Stimulated activated CD8-positive, alpha-beta memory T cell treated with anti-CD3 and anti-CD28 coated beads, Interleukin-7, amount 100 ng/mL, for 48 hours (primary cell): ENCODE measurements at places on chromosomes 7 and 10.

GRCh38 chr7:46220066-46220630 is 299.1 kb upstream of the IGFBP3 start:
- DNase-seq = no peak

- peak; percentile 47 for DNase-seq
Measured at GRCh38 chr7:33040803-33041516, 21.6 kb downstream of the NT5C3A start.

DNA sequence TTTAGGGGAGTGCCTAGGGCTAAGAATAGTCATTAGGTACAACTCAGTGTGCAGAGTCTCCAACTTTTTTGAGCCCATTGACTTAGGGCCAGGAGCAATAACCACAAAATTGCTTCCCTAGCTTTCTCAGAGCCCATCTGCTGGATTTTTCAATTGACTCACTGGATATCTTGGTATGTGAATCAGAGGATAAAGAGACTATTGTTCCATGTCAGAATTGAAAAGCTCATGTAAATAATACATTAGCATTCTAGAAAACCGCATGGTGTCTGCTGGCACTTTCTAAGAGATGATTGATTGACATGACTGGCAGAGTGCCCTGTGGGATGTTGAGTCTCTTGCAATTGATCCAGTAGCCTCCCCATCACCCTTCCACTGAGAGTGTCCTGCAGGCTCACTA is 246.2 kb downstream of the CCDC7 start:
- DNase-seq = no peak

DNA sequence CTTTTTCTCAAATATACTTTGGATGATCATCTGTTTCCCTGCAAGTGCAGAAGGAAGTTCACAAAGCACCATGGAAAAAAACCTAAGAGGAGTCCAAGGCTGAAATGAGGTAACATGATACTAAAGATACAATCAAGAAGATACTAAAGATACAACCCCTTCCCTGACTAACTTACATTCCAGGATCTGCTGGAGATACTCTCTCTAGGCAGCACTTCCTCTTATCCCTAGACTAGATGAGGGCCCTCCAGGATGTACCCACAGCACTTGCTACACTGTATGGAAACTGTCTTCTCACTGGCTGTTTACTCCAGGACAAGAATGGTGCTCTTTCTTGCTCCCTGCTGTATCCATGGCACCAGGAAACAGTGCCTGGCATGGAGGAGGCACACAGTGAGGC is 116.4 kb upstream of the NFE2L3 start:
- no peak for DNase-seq

- no peak for DNase-seq
Measured at GRCh38 chr7:990352-990932, 7.5 kb downstream of the CYP2W1 start.

DNA sequence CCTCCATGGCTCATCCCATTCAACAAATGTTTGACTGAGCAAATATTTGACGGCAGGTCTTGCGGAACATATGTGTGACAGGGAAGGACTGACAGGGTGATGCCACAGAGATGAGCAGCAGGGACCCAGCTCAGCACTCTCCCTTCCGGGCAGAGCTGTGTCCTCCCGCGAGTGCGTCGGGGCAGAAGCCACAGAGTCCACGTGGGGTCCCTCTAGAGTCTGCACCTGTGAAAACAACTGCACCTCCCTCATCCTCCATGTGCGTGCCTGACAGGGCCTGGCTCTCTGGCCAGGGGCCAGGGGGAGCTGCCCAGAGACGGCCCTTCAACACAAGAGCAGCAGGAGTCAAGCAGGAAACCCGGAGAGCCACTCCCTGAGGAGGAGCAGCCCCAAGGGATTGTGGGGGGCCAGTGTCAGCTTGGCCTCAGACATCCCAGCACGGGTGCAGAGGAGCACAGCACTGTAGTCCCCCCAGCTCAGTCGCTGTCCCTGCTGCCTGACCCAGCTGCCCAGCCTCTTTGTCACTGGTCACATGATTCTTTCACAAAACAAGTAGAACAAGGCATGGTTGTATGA is 83.6 kb upstream of the TMEM72 start:
- DNase-seq = no peak

GRCh38 chr10:56095506-56096225 is 265.4 kb downstream of the ZWINT start:
- no peak for DNase-seq

DNA sequence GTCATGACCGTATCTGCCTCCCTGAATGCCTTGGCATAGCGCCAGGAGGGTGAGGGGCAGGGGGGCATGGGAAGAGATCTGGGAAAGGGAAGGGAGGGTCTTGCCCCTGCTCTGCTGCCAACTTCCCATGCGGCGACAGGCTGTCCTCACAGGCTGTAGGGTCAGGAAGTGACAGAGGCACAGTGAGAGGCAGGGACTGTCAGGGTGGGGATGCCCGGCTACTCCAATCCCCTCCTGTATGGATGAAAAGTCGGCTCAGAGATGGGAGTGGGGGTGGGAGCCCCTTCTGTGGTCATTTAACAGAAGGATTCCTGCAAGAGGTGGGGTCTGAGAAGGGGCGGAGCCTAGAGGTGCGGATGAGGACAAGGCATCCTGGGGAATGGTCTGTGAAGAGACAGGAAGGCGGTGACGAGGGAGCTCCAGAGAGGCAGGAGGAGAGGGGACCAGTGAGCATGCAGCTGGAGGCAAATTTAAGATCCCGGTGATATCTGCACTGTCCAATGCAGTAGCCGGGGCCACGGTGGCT is 20.8 kb upstream of the UNC5B start:
- no peak for DNase-seq

- no peak for DNase-seq
Measured at GRCh38 chr7:51551070-51551469, 234.5 kb upstream of the COBL start.

GRCh38 chr7:69770613-69771012 is 172.3 kb downstream of the AUTS2 start:
- no peak for DNase-seq

GRCh38 chr7:154503962-154504550 is 451.9 kb downstream of the DPP6 start:
- DNase-seq = no peak

DNA sequence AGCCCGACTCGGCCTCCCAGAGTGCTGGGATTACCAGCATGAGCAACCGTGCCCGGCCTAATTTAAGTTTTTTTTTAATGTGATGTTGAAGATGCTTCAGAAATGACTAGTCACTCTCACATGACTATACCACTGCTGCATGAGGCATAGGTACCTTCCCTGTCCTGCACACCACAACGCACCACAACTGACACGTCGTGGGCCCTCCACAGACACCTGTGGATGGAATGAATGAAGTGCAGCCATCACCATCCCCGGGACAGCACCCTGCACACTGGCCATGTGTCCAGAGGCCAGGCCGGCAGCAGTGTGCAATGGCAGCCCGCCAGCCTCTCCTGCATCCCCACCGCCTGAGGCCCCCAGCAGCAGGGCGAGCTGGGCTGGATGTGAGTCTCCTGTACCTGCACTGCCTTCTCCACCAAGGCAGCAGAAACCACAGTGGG is 55.1 kb downstream of the VOPP1 start:
- DNase-seq = peak; percentile 68

- DNase-seq = no peak
Measured at GRCh38 chr7:132383962-132384361, 192.3 kb downstream of the PLXNA4 start.

DNA sequence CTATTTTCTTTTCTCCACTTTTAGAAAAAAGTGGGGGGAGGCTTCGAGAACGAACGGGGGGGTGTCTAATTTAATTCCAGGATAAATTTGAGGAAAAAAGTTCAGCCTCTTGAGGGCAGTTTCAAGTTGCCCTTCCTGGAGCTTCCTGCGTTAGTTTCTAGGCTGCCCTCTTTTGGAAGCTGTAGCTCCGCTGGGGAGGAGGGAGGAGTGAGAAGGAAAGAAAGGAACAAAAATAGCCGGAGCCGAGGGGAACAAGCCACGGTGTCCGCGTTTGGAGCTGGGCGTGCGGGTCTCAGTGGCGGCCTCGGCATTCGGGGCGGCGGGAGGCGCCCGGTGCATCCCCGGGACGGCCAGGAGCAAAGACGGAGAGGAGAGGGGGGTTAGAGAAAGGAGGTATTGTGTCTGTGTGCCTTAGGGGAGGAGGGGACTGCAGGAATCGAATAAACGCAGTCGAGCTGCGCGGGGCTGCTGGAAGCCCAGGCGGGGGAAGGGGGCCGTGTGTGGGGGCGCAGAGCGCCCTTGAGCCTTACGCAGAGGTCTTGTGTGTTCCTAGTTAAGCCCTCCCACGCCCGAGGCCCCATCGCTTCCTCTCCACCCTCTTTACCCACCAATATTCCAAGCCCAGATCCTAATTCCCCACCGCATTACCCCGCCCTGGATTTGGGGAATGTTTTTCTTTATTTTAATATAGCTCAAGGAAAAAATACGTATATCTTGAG is 2.0 kb upstream of the TNRC18 start:
- DNase-seq = no peak

DNA sequence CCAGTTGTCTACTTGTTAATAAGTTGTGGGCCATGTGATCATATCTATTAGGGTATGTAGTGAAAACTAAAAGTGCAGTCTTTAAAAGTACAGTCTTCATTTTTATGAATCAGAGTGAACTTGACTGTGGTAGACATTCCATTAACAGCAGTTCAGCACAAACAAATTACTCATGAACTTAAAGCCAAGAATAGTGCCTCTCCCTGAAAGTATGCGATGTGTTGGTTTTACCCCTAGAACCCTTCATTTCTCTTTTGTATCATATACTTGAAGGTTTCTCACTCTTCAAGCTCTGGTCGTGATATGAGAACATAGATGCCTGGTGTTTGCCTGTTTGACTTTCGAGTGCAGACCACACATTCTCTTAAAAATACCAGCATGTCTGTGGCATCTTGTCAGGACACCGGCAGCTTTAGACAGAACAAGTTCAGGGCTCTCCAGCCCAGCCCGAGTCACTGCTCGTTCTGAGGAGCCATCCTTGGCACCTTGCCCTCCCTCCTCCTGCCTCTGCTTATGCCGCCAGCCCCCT is 159.3 kb downstream of the LCOR start:
- DNase-seq = no peak

DNA sequence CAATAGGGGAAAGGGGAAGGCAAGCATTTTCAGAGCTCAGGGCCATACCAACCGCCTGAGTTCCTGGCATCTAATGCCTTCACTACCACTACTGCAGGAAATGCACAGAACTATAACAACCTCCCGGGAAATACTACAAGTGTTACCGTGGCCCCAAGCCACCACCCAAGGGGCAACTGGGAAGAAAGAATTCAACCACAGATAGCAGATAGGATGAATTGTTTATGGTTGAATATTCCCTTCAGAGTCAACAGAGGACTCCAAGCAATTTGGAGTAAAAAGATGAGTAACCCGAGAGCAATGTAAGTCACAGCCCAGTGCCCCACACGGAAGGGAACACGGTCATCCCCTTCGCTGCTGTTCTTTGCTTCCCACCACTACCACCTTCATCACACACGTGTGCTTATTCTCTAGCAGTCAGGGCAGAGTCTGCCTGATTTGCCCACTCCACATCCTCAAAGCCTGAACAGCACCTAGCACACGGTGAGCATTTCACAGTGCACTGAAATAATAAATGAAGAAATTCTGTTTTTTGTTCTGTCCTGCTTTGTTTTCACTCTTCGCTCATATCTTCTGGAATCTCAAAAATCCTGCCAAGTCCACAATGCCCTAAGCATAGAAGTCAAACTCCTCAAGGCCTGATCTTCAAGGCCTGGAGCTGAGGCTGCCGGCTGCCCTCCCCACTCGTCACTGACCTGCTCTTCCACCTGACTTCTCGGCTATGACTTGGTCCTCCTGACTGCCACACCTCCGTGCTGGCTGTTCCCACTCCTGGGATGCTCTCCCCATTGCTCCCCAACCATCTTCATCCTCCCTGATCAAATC is 221.1 kb downstream of the KCNMA1 start:
- no peak for DNase-seq
